H54 (cell line): ENCODE measurements at places on chromosomes 11 and 22.

GRCh38 chr11:1180947-1181391 is 23.2 kb downstream of the MUC5AC start:
- no peak for DNase-seq

DNA sequence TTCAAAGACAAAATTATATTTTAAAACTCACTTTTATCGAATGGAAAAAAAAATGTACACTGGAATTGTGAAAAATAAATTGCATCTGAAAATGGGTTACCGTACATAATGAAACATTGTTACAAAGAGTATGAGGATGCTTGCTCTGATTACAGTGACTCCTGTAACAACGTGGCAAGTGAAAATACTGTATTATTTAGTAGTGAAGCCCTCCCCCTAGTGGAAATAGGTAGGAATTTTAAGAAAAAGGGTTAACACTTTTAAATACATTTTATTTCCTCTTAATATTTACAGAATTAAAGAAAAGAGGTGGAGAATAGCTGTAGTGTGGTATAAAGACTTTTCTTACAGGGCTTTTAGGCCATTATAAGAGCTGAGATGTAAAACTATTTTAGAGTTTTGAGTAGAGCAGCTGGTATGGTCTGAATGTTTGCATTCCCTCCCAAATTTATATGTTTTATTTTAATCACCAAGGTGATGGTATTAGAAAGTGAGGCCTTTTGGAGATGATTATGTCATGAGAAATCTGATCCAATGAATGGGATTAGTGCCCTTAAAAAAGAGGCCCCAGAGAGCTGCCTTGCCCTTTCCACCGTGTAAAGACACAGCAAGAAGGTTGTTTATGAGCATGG is 25.2 kb downstream of the FAM76B start:
- no peak for DNase-seq

GRCh38 chr11:46676436-46677158 is 23.8 kb downstream of the ARHGAP1 start:
- DNase-seq = no peak

DNA sequence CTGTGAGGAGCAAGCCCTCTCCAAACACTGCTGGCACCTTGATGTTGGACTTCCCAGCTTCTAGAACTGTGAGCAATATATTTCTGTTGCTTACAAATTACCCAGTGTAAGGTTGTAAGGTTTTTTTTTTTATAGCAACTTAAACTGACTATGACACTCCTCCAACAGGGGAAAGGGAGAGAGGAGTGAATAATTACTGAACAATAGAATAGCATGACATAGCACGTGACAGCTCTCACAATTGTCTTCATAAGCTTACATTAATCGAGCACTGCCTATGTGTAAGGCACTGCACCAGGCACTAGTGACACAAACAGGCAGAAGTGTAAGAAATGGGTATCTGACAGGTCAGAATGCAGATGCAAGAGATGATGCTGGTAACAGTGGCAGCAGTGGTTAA is 136.9 kb downstream of the FAT3 start:
- no peak for DNase-seq

DNA sequence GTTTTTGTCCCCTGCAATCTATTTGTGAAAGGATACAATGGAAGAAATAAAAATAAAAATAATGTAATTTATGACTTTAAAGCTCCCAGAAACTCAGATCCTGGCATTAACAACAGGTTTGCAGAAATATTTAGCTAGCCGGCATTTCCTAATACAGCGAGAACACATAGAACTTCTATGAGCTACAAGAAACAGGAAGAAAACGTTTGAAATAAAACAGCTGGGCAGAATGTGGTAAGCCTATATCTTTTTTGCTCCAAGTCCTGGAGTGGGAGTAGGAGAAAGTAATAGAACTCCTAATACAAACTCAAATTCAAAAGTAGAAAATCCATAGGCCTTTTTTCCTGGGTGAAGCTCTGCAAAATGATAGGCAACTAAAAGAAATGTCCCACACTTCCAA is 29.6 kb upstream of the FIBIN start:
- no peak for DNase-seq

DNA sequence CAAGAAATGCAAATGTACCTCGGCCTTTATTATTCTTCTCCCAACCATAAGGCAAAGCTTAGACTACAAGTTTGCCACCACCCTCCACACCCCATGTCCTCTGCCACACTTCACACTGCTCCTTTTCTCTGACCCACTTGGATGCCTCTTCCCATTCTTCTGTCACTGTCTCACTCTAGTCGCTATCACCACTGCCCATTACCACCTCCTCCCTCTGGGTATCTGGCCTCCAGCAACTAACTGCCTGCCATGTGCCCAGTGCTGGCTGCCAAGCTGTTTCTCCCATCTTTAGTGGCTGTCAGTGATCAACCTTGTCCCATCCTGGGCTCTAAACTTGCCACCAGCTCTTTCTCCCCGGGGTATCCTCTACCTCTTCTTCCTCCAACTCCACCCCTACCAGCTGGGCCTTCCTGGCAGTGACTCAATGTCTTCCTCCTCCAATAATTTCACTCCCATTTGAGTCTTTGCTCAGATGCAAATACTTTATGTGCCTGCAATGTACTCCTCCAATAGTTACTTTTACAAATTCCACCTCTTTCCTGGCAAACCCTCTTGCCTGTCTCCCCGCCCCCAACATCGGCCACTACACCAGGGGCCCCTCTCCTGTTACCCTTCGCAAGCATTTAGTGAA is 20.1 kb upstream of the KDM2A start:
- no peak for DNase-seq

DNA sequence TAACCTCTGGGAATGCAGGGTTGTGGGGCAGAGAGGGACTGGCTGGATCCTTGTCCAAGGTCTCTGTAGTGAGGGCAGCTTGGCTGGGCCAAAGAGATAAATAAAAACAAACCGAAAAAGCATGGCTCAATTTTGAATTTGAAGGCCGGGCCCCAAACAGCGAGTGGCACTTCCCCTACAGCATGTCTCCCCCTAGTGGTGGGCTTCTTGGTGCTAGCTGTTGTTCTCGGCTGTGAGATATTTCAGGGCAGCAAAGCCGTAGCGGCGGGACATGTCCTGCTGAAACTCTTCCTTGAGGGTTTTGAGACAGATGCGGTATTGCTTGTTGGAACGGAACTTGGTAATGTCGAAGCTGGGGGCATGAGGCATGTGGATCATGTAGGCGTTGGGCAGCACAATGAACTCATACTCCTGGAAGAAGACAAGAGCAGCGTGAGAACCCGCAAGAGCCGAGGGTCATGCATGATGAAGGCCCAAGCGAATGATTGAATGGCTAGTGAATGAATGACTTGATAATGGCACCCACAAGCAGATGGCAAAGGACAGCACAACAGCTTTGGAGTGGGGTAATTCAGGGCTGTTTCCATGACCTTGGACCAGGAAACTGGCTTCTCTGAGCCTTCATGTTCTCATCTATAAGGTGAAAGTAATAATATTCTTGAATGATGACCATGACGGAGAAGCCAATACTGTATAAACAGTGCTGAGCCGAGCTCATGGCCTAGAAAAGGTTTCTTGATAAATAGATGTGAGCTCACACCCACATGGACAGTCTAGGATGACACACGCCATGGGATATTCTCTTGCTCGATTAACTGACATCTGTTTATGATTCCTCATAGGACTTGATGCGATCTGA is 216.3 kb upstream of the SYN3 start:
- peak; percentile 10 for DNase-seq
